ENCODE measurements at places on chromosomes 13 and 19.

- no peak for DNase-seq
Measured at GRCh38 chr19:16380314-16380695, 55.7 kb downstream of the KLF2 start.

- DNase-seq, result no peak
Measured at GRCh38 chr13:42395086-42395821, 123.3 kb downstream of the AKAP11 start.

GRCh38 chr13:75636436-75637180 is 478 bp downstream of the LMO7 start:
- DNase-seq, result peak; percentile 16

DNA sequence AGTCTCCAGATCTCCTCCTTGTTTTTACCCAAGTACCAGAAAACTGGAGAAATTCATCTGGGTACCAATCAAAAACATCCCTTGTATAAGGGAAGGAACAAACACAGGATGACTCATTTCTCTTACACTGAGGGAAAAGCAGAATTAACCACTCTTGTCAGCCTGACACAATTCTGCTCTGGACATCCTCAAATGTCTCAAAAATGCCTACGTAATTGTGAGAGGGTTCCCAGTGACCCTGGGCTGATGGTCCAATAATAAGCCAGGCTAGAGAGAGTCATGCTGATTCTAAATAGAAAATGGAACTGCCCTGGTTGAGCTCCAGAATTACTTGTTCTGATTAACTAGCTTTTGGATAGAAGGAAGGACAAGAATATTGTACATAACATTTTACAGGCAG is 14.5 kb downstream of the ZNF708 start:
- no peak for DNase-seq

GRCh38 chr13:98155475-98156109 is 12.7 kb downstream of the FARP1 start:
- DNase-seq, result no peak
